ENCODE measurements at places on chromosomes 16 and 17.

DNA sequence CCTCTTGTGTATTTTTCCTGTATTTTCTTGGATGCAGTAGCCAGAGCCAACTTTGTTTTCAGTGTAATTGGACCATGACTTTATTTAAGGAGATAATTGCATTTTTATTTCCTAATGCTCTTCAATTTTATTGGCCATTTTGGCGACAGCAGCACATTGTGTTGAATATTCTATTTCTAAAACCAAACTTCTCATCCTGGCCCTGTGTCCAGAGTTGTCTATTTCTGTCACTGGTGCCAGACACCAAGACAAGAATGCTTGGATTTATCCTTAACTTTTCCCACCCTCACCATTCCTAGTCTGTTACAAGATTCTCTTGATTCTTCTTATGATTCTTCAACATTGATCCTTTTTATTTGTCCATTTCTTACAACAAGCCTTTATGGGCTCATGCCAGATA lies 37.1 kb downstream of the ARHGAP44 start:
- DNase-seq = no peak

GRCh38 chr17:51585514-51586104 lies 325.3 kb downstream of the UTP18 start:
- DNase-seq = no peak

GRCh38 chr16:2026461-2027023 lies at the start of gene NHERF2:
Gene NHERF2 (plus strand): TSS chr16:2026902. CDS start chr16:2027006, 104 bp downstream.
- DNase-seq = no peak

DNA sequence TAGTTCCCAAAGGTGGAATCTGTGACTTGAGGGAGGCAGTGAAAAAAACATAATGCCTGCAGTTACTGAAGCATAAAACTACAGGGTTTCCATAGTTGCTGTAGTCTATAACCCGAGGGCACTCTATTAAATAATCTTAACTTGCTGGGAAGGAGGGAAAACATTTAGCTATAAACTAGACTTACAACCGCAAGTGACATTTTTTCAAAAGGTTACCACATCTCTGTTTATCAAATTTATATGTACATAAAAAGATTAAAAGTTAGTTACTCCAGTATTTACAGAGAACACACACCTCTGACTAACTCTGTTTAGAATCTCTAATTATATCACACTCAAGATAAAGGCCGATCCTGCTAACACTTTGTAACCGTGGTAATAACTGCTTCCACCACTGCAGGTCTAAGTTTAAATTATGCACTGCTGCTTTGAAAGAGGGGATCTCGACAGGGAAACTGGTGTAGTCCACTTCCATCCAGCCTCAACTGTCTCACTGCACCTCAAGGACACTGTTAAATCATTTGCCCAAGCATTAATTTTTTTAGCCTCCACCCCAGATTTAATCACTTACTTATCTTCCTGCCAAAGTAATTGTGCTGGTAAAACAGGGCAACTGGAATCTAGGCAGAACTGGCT lies 14.6 kb downstream of the KCNJ16 start:
- DNase-seq = no peak

DNA sequence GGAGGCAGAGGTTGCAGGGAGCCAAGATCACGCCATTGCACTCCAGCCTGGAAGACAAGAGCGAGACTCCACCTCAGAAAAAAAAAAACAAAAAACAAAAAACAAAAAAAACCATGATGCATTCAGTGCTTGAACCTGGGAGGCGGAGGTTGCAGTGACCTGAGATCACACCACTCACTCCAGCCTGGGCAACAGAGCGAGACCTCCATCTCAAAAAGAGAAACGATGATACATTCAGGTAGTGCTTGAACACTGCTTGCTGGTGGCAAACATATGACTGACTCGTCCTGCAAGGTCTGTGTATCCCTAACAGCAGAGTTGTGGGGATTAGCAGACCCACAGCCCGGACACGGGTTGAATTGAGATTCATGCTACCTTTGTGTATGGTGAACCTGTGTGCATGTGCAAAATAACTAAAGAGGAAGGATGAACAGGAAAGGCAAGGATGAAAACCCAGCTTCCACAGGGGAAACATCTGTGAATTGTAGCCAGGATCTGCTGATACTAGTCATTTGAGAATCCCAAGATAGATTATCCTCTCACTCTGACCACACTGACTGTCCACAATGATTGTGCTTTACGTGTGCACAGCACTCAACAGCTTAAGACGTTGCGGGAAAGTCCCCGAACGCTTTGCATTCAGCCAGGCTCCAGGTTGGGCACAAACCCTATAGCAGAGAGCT lies 52.4 kb upstream of the MRPS23 start:
- no peak for DNase-seq

- no peak for DNase-seq
Observed at GRCh38 chr17:69500911-69501429, 86.5 kb downstream of the MAP2K6 start.

DNA sequence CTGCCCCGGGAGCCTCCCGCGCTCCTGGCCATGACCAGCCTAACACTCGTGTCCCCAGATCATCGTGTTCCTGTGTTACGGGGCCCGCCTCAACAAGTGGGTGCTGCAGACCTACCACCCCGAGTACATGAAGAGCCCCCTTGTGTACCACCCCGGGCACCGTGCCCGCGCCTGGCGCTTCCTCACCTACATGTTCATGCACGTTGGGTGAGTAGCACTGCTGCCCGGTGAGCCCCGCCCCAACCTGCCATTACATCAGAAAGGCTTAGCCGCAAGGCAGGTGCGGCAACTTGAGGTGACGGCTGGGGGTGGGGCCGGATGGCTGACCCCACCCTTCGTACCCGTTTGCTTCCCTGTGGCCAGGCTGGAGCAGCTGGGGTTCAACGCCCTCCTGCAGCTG lies 1.4 kb downstream of the RHBDL1 start:
- DNase-seq = no peak

GRCh38 chr17:49156256-49156655 lies 23.7 kb downstream of the B4GALNT2 start:
- no peak for DNase-seq

- no peak for DNase-seq
Observed at GRCh38 chr16:27405546-27406451, 3.8 kb downstream of the IL21R start.

GRCh38 chr16:72588551-72588950 lies 416.6 kb upstream of the PMFBP1 start:
- DNase-seq = no peak

DNA sequence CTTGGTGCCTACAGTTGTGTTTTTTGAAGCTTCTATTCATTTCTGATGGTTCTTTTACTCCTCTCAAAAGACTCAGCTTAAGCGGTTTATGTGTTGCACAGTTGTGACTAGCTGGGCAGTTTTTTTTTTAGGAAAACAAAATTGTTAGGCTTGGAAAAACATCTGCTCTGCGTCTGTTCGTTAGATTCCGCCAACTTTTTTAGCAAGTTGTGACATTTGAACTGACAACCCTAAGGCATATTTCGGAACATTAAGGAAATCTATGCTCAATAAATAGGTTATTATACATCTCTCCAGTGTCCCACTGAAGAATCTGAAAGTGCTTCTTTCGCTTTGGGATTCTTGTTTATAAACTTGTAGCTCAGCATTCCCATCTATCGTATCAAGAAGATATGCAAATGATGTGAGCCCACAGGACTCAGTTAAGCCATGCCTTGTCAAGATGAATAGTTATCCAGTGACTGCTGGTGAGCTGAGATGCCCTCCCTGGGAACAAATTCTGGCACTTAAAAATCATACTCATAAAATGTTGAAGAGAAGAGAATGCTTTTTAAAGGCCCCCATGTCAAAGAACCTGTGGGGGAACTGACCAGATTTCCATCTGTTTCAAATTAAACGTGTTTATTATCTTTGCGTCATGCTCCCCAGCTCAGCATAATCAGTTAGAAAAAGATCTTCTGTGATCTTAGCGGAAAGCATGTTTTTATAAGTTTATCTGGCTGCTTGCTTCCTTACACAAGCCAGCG lies 109.0 kb upstream of the FAM20A start:
- no peak for DNase-seq

DNA sequence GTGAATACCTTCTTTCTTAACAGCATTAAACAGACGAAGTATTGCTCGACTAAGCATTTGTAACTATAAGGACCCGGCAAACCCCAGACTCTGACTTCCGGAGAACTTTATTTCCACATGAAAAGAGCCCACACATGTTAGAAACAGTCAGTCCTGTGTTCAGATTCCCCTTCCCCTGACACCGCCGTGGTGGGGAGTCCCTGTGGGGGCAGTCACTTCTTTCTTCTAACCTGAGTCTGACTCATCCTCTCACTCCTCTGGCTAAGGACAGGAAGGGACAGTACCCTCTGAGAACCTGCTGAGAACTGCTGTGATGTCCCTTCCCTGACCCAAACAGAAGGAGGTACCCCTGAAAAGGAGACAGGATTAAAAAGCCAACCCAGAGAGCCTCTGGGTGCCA lies 165.1 kb downstream of the XYLT1 start:
- no peak for DNase-seq
